ENCODE measurements at places on chromosomes 2 and 18.

DNA sequence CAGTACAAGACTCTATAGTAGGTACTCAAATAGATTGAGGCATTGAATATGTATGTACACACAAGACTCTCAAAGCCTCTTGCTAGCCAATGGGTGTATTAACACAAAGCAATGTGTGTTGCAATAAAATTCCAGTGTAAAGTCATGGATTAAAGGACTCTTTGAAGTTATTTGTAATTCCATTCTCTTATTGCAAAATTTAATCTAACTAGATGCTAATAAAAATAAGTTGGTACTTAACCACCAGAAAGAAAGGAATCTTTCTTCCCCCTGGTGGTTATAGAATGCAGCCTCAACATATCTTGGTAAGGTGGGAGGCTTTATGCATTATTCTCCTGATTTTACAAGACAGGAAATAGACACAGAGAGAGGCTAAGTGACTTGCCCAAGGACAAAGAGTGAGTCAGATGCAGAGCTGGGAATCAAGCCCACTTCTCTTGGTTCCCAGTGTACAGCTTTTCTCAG lies 18.0 kb downstream of the LRP1B start:
- DNase-seq = peak; percentile 64

DNA sequence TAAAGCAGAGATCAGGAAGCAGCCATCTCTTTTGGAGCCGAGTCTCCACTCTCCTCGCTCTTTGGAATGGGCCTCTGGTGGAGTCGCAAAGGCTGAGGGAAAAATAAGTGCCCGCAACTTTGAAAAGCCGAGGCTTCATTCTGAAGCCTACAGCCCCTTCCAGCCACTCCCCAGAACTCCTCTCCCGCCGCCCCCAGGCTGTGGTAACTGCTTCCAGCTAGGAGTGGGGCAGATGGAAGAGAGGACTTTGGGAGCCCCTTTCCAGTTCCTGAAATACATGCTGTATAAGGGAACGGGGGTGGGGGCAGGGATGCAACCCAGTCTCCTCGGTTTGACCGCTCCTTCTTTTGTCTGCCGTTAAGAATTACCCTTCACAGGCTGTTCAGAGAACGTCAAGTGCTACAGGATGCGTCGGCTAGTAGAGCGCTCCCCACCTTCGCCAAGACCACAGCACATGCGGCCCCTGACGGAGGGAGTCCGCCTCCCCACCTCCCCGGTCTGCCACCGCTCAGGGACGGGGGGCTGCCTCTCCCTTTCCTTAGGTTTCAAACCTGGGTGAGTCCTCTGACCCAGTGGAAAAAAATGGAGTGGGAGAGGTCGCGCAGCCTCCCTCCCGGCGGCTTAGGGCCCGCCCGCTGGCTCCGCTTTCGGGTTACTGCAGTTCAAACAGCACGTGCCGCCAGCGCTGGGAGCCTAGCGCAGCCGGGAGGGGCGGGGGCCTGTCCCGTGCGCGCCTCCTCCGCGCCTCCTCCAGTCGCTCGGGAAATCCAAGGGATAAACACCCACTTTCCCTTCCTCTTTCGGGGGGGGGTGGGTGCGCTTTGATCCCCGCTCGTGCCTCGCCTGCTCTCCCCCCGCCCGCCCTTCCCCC lies 4.9 kb downstream of the CYP26B1 start:
- DNase-seq = no peak

GRCh38 chr18:13186687-13187086 lies 31.9 kb upstream of the LDLRAD4 start:
- DNase-seq = no peak

GRCh38 chr2:171985076-171985475 lies 14.7 kb upstream of the METAP1D start:
- no peak for DNase-seq

DNA sequence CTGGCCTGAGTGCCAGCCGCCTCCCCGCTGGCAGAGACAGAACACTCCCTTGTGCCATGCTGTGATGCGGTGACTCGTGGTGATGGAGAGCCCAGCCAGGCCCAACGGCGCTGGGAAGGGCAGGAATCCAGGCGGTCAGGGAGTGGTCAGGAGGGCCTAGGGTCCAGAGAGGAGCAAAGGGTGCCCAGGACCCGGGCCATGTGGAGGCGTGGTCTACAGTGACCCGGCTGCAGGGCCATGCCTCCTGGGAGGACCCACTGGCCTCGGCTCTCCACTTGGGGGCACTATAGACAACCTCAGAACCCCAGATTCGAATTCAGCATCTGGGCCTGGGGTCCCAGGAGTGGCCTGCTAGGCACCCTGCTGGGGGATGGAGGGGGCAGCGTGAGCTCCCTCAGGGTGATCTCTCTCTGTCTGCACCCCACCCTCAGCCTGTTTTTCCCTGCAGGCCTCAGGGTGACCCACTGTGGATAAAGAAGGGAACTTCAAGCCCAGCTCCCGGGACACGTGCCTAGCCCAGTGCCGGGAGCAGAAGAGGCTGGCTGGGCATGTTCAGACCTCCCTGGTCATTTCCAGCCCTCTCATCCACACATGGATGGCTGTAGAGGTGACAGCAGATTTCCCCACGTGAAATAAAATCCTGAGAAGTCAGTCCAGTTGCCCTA lies 13.0 kb downstream of the AMER3 start:
- no peak for DNase-seq

DNA sequence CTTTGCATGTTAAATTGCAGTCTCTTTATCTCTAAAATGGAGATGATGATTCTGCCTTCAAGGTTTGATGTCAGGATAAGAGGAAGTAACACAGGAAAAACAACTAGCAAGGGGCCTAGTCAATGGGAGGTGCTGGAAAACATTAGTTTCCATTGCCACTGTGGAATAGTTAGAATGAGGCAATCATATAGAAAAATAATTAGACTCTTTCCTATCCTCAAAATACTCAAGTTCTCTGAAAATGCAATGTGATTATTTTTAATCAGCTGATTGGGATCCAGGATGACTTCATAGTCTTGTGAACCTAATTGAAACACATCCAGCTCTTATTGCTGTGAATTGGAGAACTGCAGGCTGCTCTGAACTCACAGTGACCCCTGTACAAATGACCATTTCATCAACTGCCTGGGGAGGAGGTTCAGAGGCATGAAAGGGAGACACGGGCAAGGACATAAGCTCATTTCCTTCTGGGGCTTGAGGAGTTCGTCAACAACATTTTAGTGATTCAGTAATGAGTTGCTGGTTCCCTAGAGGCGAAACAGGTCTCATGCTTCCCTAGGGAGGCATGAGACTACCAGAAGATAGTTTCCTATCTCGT lies 422.5 kb downstream of the LPIN1 start:
- DNase-seq = no peak

DNA sequence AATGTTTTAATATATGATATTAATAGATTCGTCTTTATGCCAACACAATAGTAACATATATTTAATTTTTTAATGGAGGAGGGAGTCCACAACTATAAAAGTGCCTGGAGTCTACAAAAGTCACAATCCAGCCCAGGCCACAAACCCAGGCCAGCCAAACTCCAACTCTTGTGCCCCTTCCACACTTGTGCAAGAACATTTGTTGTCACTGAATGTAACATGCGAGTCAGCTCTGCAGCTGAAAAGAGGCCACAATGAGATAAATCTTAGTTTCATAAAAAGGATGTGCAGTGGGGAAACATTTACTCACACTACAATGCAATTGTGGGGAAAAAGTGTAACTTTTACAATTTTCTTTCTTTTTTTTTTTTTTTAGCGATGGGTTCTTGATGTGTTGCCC lies 110.8 kb downstream of the MCFD2 start:
- DNase-seq = no peak

DNA sequence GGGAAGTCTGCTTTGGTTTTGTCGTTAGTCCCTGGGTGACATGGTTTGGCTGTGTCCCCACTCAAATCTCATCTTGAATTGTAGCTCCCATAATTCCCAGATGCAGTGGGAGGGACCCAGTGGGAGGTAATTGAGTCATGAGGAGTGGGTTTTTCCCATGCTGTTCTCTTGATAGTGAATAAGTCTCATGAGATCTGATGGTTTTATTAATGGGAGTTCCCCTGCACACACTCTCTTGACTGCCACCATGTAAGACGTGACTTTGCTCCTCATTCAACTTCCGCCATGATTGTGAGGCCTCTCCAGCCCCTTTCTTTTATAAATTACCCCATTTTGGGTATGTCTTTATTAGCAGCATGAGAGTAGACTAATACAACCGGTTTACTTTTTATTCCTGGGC lies 405.8 kb upstream of the ID2 start:
- no peak for DNase-seq

DNA sequence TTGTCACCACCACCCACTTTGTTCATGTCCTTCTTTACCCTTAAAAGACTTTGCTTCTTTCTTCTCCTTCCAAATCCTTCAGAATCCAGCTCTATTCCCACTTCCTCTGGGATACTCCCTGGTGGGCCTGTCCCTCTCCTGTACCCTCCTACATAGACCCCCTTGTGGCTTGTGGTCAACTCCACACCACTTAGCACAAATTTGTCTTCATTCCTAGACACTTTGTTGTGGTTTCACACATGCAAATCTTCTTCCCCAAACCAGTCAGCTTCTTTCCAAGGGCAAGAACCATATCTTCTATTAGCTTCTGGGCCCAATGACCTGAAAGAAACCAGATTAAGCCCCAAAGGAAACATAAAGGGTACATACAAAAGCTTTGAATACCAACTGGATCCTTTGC lies 342.4 kb downstream of the TNS1 start:
- DNase-seq = no peak

GRCh38 chr2:84539729-84540128 lies 23.4 kb downstream of the DNAH6 start:
- no peak for DNase-seq

DNA sequence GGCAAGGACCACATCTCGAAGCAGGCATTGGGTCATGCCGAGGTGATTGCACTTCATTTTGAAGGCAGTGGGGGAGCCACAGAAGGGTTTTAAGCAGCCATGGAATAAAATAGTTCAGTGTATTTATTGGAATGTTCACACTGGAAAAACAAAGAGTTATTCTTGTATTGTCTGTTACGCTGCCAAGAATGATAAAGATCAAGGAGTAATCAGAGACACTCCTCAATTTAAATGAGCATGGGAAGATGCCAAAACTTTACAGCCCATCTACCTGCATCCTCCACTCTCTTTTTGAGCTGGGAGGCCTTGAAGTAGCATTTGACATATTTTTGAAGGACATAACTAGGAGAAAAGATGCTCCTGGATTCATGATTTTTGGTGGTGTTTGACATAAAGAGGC lies 112.8 kb downstream of the DOCK10 start:
- no peak for DNase-seq

Data from RKO (cell line).